ENCODE measurements at places on chromosomes 1 and 21.

DNA sequence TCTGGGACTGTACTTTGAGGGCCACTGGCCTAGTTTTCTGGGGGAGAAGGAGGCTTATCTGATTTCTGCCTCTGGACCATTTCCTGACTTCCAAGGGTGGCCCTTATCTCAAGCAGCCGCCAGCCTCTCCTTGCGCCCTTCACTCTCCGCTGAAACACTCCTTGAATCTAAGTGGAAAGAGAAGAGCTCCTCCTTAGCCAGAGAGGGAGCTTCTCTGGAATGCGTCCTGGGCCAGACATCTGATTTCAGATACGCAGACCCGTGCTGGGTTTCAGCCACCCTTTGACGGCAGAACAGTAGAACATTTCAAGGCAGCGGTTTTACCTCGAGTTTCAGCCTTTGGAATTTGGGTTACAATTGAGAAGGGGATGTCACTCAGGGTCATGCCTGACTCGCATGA lies 308.0 kb downstream of the CAMTA1 start:
- ATAC-seq: no peak

- ATAC-seq: no peak
Observed at GRCh38 chr1:56070601-56071000, 508.8 kb downstream of the PLPP3 start.

DNA sequence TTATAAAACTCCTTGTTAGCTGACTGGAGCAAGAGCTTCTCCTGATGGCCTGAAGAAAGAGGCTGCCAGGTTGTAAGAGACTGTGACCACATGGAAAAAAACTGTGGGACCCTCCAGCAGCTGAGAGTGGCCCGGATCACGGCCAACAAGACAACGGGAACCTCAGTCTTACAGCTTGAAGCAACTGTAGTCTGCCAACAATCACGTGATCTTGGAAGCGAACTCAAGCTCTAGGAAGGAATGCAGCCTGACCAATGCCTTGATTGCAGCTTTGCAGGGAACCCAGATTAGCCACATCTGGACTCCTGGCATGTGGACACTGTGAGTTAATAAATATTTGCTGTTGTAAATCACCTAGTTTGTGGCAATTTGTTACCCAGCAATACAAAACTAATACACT lies 442.6 kb upstream of the PRMT6 start:
- ATAC-seq: no peak

DNA sequence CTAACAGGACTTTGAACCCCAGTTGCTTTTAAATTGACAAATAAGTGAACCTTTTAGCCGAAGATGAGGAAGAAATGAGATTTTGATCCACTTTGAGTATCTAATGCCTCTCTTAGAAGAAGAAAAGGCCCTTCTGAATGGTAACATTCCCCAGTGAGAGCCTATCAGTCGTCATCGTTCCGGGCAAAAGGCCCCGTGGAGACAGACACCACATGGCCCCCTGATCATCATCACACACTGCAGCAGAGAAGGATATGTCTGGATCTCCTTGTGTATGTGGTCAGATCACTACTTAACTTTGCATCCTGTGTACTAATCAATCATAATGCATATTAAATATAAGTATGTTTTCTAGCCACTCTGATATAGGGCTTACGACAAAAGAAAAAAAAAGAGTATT lies 87.3 kb upstream of the SMYD2 start:
- no peak for ATAC-seq

DNA sequence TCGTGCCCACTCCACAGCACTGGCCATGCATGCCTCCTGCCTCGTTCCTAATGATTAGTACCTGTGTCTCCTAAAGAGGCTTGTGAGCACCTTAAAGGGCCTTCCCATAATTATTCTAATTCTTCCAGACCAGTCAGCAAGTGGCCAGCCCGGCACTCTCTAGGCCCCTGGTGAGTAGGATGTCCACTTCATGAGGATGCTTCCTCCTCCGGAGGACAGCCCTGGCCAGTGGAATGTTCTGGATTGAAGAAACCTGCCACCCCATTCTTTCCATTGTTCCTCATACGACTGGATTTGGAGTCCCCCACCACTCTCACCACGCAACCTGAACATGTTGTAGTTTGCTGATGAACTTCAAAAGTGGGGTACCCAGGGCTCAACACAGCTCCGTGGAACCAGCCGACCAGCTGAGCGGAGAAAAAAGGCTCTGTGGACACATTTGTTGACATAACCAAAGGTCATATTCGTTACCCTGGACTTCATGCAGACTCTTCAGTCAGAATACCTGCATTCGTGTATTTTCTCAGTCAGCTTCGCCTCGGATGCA lies 46.7 kb upstream of the LBR start:
- ATAC-seq: peak; percentile 4

DNA sequence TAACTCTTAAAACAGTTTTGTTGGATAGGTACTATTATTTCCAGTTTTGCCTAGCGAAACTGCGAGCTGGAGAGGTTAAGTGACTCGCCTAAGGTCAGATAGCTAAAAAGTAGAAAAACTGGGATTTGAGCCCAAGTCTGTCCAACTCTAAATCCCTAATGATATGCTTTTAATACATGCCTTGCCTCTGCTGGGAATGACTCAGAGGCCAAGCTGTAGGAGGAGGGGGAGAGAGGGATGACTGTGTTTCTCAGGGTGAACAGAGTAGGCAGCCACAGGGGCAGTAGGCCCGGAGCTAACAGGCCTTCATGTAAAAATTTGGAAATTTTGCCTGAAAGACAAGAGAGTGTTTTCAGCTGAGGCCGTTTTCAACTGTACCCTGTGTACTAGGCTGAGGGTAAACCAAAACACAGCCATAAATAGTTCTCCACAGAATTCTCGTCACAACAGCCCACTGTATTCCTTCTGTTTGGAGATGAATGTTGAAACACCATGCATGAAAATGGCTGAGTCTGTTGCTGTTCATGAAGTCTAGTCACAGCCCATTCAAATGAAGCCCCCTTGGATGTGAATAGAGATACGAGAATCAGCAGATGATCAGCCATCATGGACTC lies 107.5 kb upstream of the HOOK1 start:
- peak; percentile 63 for ATAC-seq
